ENCODE measurements at places on chromosomes 3 and 15.

DNA sequence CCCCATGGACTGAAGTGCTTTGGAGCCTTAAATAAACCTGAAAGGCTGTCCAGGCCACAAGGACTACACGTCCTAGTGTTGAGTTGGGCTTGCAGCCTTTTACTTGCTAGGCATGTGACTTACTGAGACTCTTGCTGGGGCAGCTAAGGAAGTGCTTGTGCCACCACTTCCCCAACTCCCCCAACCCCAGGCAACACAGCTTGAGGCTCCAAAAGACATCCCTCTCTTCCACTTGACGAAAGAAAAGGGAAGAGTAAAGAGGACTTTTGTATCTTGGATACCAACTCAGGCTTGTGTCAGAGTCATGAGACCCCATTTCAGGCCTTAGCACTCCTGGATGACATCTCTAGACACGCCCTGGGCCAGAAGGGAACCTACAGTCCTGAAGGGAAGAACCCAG is 109.8 kb downstream of the XRN1 start:
- no peak for DNase-seq

DNA sequence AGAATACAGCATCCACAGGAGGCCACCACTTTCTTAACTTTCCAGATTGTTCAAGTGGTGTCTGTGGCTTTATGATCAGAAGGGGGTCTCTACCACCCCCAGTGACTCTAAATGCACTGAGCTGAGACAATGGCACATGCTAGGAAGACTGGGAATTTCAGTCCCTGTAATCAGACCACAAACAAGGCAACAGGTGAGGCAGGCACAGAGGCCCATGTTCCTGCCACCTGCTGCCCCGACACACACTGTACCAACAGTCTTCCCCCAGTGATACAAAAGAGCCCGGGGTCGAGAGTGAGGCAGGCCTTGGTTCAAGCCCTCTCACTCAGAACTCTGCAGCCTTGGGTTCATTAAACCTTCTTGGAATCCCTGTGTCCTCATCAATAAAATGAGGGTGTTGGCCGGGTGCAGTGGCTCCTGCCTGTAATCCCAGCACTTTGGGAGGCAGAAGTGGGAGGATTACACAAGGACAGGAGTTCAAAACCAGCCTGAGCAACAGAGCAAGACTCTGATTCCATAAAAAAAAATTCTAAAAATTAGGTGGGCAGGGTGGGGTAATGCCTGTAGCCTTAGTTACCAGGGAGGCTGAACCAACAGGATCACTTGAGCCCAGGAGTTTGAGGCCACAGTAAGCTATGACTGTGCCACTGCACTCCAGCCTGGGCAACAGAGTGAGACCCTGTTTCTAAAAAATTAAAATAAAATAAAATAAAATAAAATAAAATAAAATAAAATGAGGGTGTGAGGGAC is 55.8 kb downstream of the ADCY5 start:
- DNase-seq: no peak

GRCh38 chr3:178352326-178353005 is 183.8 kb upstream of the KCNMB2 start:
- peak; percentile 76 for DNase-seq

DNA sequence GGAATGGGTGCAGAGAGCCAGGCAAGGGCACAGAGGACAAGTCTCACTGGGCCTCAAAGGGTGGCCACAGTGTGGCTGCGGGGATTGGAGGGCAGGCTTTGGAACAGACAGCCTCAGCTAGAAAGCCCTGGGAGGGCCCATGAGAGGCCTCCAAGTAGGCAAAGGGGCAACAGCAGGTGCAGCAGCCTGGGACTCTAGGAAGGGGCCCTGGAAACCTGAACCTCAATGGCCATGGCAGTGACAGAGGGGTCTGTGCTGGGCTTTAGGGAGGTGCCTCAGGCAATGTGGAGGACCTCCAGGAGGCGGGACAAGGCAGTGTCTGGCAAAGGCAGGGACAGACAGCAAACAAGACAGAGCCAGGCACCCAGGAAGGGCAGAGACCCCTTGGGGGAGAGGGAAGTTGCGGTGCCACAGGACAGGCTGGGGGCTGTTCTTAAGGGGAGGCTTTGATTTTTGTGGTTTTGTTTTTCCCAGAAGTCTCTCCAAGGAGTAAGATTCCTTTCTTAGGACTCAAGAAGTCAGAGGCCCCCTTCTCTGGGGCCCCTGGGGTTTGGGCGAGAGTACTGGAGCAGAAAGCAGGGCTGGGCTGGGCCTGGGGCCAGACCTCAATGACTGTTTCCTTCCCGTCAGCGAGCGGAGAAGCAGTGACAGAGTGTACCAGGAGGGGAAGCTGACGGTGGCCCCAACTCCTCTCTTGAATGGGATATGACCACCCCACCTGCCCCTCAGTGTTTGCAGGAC is 9.7 kb downstream of the STOML1 start:
- peak; percentile 69 for DNase-seq

GRCh38 chr15:69413822-69414700 is at the start of gene KIF23:
Gene KIF23, plus strand, starts transcription at chr15:69414349. Its CDS starts 117 bp downstream, at chr15:69414466.
- peak; percentile 78 for DNase-seq

GRCh38 chr3:115281697-115282675 is 134.9 kb upstream of the ZBTB20 start:
- DNase-seq: no peak

- DNase-seq: peak; percentile 8
Observed at GRCh38 chr3:38138349-38139190, at the start of gene MYD88. Gene MYD88, plus strand, starts transcription at chr3:38138661. Its CDS starts 40 bp downstream, at chr3:38138701.

GRCh38 chr3:52874864-52875587 is 22.3 kb downstream of the STIMATE start:
- no peak for DNase-seq

DNA sequence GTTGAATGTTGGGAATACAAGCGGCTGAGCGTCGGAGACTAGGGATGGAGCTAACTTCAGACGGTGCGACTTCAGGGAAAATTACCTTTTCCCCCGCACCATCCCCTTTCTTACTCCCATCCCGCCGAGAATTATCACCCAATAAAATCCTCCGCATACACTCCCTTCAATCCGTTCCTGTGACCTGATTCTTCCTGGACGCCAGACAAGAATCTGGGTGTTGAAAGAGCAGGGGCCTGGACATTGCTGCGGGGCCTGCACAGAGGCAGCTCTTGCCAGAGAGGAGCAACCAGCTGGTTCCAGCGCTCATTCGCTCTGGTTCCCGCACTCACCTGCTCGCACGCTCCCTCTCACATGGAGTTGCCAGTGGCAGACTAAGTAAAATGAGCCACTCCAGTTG is 241.9 kb downstream of the ALCAM start:
- peak; percentile 54 for DNase-seq

- no peak for DNase-seq
Observed at GRCh38 chr15:67715170-67715569, 110.1 kb upstream of the SKOR1 start.

DNA sequence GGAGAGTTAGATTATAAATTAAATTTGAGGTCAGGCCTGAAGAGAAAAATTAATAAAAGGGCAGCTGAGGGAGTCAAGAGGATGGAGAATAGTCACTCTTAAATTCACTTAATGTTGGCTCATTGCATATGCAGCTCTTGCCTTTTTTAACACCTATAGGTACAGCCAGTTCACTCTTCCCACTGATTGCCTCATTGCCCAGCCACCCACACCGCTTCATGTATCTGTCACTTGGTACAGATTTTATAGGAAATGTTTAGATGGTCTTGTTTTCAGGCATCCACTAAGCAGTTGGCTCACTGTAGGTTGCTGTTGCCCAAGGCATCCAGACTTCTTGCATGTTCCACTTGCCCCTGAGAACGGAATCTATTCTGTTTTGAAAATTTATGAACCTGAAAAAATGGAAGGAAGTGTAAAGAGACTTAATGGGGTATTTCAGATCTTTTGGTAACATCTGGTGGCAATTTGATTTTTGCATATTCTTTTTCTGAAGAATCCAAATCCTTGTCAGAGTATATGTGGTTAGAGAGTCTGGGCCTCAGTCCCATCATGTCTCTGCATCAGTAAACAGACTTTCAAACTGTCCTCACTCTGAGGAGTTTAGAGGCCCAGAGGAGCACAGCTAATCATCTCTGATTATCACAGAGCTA is 151.9 kb downstream of the RBPMS2 start:
- DNase-seq: peak; percentile 50

DNA sequence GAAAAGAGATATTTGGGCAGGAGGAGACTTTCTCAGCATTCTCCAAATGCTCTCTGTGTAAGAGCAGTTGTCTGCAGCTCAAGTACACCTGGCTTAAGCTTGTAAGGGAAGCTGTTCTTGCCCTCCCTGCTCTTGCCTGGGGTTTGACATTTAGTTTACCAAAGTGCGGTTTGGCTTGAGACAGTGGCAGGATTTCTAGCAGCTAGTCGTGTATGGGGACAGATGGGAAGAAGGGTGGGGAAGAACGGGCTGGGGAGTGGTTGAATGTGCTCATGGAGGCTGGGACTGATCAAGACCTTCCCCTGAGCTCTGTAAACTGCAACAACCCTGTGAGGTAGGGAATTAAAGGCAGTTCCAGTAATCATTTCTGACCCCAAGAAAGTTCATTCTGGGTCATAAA is 39.8 kb downstream of the SQOR start:
- no peak for DNase-seq

DNA sequence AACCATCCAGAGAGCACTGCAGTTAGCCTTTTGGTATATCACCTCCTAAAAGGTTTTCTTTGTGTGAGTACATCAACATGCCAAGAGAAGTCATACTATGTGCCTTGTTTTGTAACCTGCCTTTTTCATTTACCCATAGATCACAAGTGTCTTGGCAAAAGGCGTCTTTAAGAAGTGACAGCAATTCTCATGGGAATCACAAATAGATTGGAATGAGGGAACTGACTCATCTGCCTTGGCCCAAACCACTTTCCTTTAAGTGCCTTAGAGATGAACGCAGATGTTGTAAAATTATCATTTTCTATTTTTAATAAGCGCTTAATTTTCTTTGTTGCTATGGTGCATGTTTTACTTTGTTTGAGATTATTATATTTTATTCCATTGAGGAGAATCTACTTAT is 20.7 kb upstream of the POMGNT2 start:
- DNase-seq: no peak

DNA sequence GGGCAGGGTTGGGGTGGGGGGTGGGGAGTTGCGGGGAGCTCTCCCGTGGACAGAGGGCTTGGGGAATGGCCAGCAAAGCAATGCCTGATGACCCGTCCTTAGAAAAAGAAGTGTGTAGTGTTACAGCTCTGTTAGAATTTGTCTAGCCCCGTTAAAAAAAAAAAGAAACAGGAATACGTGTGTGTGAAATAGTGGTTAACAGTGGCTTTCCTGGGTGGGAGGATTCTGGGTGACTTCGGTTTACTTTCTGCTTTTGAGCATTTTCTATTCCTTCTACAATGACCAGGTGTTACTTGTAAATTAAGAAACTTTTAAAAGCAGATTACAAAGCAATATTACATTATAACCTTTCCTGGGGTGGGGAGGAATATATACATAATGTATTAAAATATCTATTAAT is 25.0 kb downstream of the H1-8 start:
- DNase-seq: no peak

- no peak for DNase-seq
Observed at GRCh38 chr15:41746802-41747201, 27.5 kb upstream of the MAPKBP1 start.

DNA sequence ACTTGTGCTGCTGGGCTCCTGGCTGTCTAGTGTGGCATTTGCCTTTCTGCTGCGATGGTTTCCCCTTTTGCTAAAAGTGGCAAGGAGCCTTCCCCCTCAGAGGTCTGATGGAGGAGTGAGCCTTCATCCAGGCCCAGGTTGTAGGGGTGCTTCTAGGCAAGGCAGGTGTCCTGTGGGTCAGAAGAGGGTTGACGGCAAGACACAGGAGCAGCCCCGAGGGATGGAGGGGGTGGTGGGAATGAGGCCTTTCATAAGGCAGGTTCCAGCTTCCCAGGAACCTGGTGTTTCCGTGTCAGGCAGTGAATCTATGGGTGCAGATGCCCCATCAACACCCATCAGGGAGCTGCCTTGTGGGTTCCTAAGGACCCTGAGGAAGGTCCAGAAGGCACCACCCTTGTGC is 63.0 kb upstream of the TAMM41 start:
- DNase-seq: no peak

DNA sequence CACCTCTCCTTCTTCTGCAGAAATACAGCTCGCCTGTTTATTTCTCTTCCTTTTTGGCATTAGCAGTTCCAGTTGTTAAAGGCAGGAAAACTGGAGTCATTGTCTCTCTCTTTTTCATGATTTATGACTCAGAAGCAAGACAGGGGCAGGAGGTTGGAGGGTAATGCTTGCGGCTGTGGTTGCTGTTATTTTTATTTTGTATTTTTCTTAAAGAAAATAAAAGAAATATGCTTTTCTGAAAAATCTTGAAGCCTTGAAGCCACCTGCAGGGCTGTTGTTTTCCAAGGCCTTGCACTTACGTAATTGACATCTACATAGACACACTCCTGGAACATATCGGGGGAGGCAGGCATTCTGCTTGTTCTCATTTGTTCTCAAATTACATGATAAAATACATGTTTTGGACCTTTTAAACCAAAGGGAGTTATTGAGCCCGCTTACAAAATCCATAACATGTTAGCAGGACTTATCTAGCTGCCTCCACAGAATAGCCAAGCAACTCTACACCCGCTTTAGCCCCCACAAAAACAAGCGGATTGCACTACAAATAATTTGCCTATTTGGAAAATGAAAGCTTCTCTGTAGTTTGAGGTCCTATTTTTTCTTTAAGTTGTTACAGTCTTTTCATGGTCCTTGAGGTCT is 1004.6 kb upstream of the NR2F2 start:
- DNase-seq: no peak

DNA sequence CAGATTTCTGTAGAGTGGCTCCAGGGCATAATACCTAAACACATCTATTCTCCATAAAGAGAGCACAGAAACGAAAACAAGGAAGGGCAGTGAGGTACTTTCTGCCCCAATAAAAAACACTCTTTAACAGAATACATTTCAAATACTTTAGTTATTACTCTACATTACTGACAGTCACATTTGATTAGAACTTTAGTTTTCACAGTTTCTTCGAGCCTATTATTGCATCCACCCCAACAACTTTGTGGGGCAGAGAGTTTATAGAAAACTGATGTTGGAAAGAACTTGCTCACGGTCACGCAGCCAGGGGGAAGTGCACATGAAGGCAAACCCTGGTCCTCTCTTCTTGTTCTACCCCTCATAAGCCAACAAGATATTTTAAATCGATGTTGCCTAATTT is 9.0 kb downstream of the VPS39 start:
- peak; percentile 68 for DNase-seq

DNA sequence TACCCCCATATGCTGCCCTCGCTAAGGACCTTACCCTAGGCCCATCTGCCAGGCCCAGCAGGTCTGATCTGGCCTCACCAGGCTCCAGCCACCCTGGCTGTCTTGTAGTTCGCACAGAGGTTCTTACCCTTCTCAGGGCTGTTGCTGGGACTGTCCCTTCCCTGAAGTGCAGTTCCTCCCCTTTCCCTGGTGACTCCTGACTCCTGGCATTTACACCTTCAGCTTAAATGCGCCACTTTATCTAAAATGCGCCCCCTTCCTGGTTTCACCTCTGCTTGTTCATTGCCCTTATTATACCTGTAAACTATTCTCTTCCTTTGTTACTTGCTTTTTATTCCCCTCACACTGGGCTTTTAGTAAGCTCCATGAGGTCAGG is 835 bp upstream of the TTLL3 start:
- no peak for DNase-seq

DNA sequence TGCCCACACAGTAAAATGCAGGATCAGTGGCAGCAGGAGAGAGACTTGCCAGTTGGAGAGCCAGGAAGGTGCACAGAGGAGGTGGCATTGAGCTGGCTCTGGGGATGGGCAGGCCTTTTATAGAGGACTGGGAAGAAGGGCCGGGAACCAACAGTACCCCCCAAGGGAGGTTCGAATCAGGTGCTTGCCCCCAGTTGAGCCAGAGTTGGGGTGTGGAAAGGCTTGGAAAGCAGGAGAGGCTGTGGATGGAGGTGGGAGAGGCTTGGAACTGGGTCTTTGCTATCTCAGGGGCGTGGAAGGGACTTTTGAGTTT is 107.6 kb downstream of the KLF13 start:
- DNase-seq: no peak

GRCh38 chr15:40320931-40321371 is 2.5 kb upstream of the INAFM2 start:
- DNase-seq: no peak

Data from BJ (cell line).